ENCODE measurements at places on chromosomes 5 and 9. TPM values are rescaled to one million over a fixed set of nuclear protein-coding genes. Genes with fewer than 3 reads are reported as not detected.
A peak's percentile ranks its signal among the peaks of the same experiment; 100 is the strongest.

- no peak overlapping the region for H3K4me3 ChIP-seq
- no peaks in the 10 kb centered on the region for H3K27me3 ChIP-seq
- H3K4me1 ChIP-seq, result no peaks in the 10 kb centered on the region
- H3K36me3 ChIP-seq, result no peaks in the 10 kb centered on the region
- no peak for DNase-seq
Observed at GRCh38 chr5:4295663-4296339, 700.2 kb downstream of the IRX1 start.

- no peak overlapping the region for H3K27ac ChIP-seq
- no peaks in the 10 kb centered on the region for H3K4me1 ChIP-seq
- H3K4me3 ChIP-seq, result no peak overlapping the region
- peak; percentile 10 for DNase-seq
- H3K27me3 ChIP-seq, result no peaks in the 10 kb centered on the region
- no peaks in the 10 kb centered on the region for H3K36me3 ChIP-seq
Observed at GRCh38 chr5:133343196-133343595, 269.1 kb downstream of the FSTL4 start.

DNA sequence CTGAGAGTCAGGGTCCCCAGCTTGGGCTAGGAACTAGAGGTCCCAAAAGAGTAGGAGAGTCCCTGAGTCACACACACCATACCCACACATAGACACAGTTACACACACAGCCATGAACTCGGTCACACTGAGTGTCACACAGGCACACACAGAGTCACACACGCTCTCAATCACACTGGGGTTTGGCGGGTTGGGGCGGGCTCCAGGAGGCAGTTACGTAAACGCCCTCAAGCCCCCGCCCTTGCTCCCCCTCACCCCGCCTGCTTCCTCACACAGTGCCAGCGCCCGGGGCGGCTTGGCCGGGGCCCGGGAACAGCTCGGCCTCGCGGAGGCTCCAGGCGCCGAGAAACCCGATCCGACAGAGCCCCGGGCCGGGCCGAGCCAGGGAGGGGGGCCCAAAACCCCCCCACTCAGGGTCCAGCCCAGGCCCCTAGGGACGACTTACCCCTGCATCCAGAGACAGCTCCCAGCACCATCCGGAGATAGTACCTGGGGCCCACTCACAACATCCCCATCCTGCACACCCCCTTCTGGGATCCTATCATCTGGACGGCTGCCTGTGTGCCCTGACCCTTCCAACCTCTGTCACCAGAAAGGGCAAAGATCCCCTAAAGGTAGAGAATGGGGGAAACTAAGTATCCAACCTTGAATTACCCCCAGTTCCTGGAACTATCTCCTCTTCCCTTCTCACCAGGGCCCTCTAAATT, 3.5 kb upstream of the CNTFR start:
- H3K4me3 ChIP-seq, result no peak overlapping the region
- peaks cover 47% of the 10 kb centered on the region for H3K27me3 ChIP-seq
- H3K36me3 ChIP-seq, result no peaks in the 10 kb centered on the region

The NDOR1 gene
- 47.4 TPM for total RNA-seq

All from CD8-positive, alpha-beta memory T cell (primary cell).